ENCODE measurements at places on chromosomes 2 and 18. TPM values are rescaled to one million over a fixed set of nuclear protein-coding genes. Genes with fewer than 3 reads are reported as not detected.

DNA sequence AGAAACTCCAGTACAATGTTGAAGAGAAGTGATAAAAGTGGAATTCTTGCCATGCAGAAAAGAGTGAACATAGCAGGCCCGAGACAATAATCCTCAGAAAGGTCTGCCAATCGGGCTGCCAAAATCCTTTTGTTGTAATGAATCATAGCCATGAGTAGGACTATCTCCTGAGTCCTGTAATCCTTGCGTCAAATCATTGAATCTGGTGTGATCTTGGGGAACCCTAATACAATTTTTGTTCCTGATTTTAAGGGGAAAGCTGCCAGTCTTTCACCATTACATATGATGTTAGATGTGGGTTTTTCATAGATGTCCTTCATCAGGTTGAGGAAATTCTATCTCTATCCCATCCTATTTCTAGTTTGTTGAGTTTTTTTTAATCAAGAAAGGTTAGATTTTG is 2.2 kb downstream of the TPGS2 start:
- no peak for DNase-seq

DNA sequence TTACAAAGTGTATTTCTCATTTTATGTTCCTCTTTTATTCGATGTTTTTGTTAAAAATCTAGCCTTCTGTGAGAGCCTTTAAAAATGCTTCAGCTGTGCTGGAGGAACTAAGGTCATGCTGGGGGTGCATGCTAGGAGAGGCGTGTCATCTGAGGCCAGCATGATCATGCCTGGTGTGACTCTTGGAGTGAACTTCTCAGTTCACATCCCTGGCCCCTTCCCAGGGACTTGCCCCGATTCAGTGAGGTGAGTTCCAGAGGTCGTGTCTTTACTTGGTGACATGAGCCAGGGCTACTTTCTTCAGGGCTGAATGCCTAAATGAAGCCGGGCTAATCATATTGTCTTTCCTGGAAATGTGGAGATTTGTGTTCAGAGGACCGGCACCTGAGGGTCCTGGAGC is 264.9 kb downstream of the MREG start:
- no peak for DNase-seq

GRCh38 chr2:59540864-59541263 is 1012.6 kb downstream of the BCL11A start:
- no peak for DNase-seq

GRCh38 chr2:17803497-17803896 is 12.8 kb upstream of the MSGN1 start:
- no peak for DNase-seq

GRCh38 chr2:238061315-238062202 is 758 bp downstream of the SCLY start:
- no peak for DNase-seq

Gene SLC39A10
- 154 TPM for total RNA-seq

Gene KLF7
- 69.7 TPM for total RNA-seq

Gene TTR
- 0.31 TPM for total RNA-seq

Gene NEU4
- 0.31 TPM for total RNA-seq
